ENCODE measurements at places on chromosomes 5 and 9. TPM values are rescaled to one million over a fixed set of nuclear protein-coding genes. Genes with fewer than 3 reads are reported as not detected.

DNA sequence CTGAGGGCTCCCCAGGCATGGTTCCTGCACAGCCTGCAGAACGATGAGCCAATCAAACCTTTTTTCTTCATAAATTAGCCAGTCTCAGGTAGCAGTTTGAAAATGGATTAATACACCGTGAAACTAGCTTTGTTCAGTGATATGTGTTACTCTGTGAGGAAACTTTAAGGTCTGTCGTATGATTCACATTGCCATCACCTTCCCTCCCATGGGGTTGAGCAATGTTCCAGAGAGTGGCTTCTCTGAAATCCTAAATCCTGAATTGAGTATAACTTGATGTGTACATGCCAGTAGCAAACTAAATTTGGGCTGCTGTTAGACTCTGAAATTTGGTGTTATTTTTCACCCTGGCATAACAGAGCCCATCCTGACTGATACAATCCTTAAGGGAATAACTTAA, 866.4 kb upstream of the C9orf72 start:
- DNase-seq: no peak

DNA sequence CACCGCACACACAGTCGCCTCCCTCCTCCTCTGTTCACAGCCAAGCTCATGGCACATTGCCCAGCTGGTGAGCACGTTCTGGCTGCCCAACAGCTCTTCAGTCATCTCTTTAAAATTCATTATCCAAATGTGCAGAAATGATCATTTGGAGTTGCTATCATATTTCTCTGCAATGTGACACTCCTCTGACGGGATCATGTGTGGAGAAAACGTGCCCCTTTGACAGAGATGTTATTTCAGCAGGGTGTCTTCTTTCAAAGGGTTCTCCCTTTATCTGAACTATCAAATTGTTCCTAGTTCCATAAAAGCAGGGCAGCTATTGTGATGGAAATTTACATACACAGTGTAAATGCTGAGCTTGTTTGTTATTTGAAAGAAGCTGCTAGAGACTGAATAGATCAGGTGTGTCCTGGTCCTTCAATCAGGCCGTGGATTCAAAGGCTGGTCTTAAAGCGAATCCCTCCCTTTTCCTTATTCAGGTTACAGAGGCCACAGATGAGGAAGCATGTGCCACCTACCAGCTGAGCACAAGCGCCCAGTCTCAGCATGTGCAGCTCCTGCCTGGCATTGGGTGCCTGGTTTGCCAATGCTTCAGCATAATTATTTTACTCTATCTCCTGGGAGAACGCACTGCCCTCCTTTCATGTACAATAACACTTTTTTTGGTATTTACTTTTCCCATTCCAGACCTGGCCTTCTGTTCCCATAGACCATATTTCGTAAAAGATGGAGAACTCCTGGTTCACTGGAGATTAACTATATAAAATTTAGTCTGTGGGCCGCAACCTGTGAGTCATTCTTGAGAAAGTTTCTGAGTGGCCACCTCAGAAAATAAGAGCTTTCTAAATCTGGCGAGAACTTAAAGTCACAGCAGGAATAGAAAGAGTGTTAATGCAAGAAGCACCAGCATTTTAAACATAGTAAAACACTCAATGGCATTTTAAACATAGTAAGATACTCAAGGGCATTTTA, 433.7 kb downstream of the ENC1 start:
- no peak for DNase-seq

DNA sequence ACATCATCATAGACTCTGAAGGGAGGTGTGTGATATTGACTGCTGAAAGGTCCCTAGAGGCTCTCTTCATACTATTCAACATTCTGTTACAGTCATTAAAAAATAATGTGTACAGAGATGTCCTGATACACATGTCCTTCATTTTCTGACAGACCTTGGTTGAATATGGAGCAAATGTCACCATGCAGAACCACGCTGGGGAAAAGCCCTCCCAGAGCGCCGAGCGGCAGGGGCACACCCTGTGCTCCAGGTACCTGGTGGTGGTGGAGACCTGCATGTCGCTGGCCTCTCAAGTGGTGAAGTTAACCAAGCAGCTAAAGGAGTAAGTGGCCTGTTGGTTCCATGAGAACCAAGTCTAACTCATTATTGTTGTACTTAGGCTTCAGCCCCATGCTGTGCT, 132.4 kb downstream of the SNCAIP start:
- no peak for DNase-seq

- no peak for DNase-seq
Observed at GRCh38 chr5:80725446-80725845, 70.7 kb upstream of the DHFR start.

GRCh38 chr5:38380537-38380936, 122.2 kb downstream of the EGFLAM start:
- DNase-seq: no peak

DNA sequence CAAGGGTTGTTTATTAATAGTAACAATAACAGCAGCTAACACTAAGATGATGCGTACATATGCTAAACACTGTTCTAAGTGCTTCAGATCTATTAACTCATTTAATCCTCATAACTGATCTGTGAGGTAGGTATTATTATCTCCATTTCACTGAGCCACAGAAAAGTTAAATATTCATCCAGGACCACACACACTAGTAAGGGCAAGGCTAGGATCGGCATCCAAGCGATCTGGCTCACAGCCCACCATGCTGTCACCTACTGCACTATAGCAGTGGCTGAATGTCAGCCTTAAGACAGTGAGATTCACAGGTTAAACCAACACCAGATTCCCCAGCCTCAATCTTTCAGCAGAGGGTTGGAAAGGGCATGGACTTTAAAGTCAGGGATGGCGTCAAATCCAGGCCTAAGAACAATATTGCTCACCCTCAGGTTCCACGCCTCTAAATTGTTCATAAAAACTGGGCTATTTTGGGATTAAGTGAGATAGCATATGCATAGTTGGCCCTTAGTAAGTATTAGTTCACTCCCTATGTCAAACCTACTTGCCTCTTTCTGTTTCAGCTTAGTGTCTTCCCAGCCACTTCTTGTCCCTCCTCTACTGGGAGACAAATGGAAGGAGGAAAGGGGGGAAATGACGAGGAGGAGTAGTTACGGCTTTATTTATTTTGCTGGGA, 150.8 kb downstream of the MAPKAP1 start:
- DNase-seq: no peak

- no peak for DNase-seq
Observed at GRCh38 chr9:77290373-77290772, 113.0 kb downstream of the VPS13A start.

- no peak for DNase-seq
Observed at GRCh38 chr5:39760385-39761198, 335.8 kb upstream of the DAB2 start.

Gene NIPAL4
- total RNA-seq: 0.10 TPM

Gene PCDHB13
- not detected for total RNA-seq

Gene SNX18
- total RNA-seq: 38.9 TPM

Gene THBS4
- total RNA-seq: 3.6 TPM

Gene SLCO6A1
- total RNA-seq: not detected
